ENCODE measurements at places on chromosomes 16 and 17.

- no peak for DNase-seq
These were observed 26.1 kb downstream of the SOCS1 start for GRCh38 chr16:11229906-11230305.

- no peak for DNase-seq
These were observed 26.9 kb downstream of the HSD17B2 start for GRCh38 chr16:82061861-82062525.

DNA sequence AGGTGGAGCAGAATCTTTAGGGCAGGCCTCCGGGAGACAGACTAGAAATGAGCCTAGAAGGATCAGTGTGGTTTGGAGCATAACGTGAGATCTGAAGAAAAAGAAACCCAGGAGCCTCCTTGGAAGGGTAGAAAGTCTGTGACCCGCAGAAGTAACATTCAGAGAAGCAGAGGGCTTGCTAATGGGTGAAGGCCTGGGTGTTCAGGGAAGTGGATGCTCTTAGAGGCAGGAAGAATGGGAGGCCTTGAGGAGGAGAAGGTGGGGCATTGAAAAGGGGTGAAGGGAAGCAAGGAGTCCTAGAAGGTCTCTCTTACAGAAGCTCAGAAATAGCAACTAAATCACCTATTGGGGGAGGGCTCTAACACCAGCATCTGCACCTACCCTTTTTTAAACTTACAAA is 20.3 kb downstream of the GPT2 start:
- no peak for DNase-seq

- DNase-seq: no peak
These were observed 18.7 kb downstream of the ARL2BP start for GRCh38 chr16:57263541-57264351.

DNA sequence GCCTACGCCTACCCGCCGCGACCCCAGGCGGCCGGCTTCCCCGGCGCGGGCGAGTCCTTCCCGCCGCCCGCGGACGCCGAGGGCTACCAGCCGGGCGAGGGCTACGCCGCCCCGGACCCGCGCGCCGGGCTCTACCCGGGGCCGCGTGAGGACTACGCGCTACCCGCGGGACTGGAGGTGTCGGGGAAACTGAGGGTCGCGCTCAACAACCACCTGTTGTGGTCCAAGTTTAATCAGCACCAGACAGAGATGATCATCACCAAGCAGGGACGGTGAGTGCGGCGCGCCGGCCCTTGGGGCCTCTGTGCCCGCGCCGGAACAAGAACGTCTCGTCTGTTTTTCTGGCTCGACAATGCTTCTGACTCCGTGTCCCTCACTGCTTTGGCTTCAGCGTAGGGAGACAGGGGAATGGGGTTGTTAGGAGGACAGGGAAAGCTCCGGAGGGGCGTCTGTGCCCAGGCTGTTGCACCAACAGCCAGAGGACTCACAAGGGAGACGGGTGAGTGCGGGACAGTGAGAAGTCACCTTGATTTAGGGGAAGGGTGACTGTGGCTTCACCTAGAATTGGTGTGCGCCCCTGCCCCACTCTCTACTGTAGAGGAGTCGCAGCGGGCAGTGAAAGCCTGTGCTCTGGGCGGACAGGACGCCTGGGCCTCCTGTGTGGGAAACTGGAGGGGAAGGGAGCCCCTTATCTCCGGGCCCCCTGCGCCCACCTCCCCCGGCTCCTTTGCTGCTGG is 806 bp downstream of the TBX21 start:
- no peak for DNase-seq

DNA sequence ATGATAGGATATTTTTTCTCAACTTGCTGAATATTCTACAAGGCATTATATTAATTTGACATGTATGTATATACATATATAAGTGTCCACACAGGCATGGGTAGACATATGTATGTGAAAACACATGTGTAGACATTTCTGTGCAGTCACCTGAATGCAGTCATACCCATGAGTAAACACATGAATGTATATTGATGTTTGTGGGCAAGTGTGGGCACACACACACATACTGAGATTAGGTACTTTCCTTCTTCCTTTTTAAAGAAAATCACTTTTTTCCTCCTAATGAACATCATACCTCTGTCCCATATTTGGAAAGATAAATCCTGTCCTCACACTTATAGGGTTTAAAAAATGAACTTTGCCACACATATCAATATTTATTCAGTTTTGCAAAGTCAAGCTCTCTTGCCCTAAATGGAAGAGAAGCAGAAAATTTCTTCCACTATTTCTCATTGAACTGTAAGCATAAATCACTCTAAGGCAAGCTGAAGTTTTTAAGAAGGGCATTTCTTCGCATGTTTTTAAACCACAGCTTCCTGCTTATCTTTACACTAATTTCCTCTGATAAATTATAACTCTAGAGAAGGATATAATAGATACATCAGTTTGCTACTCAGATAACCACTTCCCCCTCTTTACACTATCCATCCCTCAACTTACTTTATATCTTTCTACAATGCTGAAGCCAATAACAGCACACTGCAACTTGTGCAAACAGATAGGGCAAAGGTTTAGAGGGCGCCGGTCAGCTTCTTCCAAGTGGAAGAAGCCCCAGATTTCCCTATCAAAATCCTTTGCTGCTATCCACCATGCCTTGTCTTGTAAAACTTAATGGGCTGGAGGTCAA is 49.6 kb upstream of the LRRC37A3 start:
- DNase-seq: no peak

- DNase-seq: no peak
These were observed 3.3 kb upstream of the TRARG1 start for GRCh38 chr17:1275962-1276736.

DNA sequence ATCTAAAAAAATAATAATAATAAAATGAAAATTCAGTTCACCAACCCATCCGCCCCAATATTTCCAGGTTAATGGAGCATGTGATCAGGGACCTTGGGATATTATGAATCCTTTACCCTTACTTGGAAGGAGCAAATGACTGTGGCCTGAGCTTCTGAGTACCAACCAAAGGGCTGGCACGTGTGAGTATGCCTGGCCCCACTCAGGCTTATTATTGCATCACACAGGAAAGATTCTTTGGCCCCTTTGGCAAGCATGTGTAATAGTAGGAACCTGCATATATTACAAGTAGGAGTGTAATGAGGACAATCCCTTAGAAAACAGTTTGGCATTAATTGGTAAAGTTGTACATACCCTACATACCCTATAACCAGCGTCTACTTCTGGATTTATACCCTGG is 7.2 kb upstream of the C17orf78 start:
- no peak for DNase-seq

DNA sequence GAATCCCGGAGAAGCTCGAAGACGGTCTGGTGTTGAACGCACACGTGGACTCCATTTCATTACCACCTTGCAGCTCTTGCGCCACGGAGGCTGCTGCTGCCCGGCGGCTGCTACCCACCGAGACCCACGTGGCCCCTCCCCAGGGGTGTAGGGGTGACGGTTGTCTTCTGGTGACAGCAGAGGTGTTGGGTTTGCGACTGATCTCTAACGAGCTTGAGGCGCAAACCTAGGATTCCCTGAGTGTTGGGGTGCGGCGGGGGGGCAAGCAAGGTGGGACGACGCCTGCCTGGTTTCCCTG is 1.7 kb upstream of the CBX4 start:
- no peak for DNase-seq

DNA sequence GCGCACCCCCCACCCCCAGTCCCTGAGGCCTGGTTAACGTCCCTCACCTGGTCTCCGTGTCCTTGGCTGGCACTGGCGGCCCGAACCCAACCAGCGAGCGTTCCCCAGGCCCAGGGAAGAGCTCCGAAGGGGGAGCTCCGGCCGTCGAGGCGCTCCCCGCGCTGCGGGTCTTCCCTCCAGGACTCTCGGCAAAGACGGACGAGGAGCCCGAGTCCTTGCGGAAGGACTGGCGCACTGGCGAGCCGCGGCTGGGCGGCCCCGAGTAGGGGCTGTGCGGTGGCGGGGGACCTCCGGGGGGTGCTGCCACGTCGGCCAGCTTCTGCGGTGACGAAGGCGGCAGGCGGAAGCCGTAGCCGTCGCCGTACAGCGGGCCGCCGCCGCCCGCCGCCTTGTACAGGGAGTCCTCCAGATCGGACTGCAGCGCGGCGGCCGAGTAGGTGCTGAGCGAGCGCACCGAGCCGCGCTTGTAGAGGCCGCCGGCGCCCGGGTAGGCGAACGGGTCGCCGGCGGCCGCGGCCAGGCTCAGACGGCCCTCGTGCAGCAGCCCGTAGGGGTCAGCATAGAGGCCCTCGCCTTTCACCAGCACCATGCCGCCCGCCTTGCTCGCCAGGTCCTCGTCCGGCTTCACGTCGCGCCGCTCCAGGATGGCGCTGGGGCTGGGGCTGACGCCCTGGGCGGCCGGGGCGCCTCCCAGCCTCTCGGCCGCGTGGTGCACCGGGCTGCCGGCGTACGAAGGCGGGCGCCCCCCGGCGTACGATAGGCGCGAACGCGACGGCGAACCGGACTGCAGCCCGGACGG is 44.1 kb downstream of the SRCIN1 start:
- no peak for DNase-seq

GRCh38 chr17:58344791-58345157 is 7.2 kb downstream of the SUPT4H1 start:
- no peak for DNase-seq

DNA sequence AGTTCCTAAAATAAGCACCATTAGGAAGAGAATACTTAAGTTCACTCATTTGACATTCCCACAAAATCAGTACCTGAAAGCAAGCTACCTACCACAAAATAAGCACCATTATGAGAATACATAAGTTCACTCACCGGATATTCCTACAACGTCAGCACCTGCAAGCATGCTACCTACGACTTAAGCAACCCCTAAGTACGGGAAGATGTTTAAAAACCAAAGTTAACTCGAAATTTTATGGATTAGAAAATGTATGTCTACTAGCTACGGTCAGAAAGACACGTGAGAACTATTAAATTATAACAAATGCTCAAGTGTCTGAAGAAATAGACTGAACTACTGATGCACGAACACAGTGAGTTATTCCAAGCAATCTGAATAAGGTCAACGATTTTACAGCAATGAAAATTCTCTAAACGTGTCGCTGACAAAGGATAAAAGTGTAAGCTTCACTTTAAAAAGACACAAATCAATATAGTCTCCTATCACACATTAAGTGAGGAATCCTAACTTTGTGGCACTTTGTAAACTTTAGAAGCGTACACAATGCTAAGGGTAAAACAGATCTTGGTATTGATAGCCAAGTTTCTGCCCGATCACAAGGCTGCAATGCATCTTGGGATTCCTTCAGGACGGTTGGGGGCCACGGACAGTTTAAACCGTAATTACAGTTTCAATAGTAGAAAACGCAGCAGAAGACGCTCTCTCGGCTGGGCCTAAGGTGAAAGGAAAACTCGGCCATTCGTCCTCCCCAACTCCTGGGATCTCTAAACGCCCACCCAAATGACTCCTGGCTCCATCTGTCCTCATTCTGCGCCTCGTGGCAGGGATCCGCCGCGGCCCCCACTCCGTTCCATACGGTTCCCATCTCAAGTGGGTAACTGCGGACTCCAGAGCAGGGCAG is 1.3 kb downstream of the GSPT1 start:
- DNase-seq: no peak

- no peak for DNase-seq
These were observed 3.3 kb upstream of the ZG16B start for GRCh38 chr16:2826591-2827373.

- DNase-seq: peak; percentile 7
These were observed at the start of gene SBK1 for GRCh38 chr16:28291651-28292626. TSS of gene SBK1 (plus strand) at chr16:28292525. CDS start at chr16:28317392, 24,867 bp downstream.

DNA sequence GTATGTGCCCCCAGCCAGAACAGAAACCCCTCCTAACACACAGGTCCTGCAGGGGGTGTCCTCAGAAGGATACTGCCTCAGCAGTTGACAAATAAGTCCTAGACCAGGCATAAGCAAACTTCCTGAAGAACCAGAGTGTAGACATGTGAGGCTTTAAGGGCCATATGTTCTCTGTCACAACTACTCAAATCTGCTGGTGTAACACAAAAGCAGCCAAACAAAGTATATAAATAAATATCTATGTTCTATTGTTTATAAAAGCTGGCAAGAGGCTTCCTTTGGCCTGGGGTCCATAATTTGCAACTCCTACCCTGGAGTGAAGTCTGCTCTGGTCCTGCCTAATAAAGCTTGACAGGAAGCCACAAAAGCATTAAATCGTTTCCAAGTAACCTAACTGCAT is 9.9 kb downstream of the FAM83G start:
- no peak for DNase-seq

- peak; percentile 42 for DNase-seq
These were observed 2.4 kb upstream of the NACA2 start for GRCh38 chr17:61593426-61593825.

GRCh38 chr17:10668775-10669174 is 11.7 kb upstream of the MYH3 start:
- no peak for DNase-seq

DNA sequence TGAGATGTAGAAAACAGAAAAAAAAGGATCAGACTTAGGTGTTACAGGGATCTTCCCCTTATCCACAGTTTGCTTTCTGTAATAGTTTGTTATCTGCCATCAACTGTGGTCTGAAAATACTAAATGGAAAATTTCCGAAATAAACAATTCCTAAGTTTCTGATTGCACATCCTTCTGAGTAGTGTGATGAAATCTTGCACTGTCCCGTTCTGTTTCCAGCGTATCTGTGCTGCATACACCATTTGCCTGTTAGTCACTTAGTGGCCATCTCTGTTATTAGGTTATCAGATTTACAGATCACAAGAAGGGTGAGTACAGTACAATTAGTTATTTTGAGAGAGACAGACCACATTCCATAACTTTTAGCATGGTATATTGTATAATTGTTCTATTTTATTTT is 185.6 kb upstream of the CPHXL start:
- DNase-seq: no peak

DNA sequence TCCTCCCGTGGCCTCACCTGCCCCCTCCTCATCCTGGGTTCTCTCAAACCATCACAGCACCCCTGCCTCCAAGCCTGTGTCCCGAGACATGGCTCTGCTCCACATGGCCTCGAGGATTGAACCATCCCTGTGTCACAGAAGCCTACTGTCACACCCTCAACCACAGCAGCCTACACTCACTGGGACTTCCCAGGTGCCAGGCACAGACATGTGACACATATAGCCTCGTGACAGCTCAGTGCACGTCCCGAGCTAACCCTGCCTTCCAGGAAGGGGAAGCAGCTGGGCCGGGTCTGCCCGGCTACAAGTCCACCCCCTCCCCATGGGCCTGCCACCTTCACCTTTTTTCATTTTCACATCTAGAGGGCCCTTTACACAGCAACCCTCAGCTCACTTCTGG is 238.3 kb downstream of the CPPED1 start:
- DNase-seq: no peak

DNA sequence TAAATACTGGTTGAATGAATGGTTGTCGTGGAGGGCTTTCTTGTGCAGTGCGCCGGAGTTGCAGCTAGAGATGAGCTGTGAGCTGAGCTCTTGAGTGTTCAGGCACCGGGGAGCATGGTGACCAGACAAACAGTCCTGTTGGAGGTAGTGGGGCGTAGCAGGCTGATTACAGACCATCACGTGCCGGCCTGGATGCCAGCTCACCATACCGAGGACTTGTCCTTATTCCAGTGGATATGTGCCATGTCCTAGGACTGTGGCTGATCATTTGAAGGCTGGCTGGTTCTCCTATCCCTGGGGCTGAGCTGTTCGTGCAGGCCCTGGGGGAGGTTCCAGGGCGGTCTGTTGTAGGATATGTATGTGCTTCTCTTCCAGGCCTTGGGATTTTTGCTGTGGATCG is 60.0 kb downstream of the ABCC1 start:
- DNase-seq: peak; percentile 89

- no peak for DNase-seq
These were observed 52.7 kb upstream of the ZNF469 start for GRCh38 chr16:88329726-88330700.

All from RCC 7860 (cell line).